Stimulated activated CD8-positive, alpha-beta memory T cell treated with anti-CD3 and anti-CD28 coated beads, Interleukin-4, amount 100 ng/mL, for 1 hour (primary cell): ENCODE measurements at places on chromosomes 4 and X.

DNA sequence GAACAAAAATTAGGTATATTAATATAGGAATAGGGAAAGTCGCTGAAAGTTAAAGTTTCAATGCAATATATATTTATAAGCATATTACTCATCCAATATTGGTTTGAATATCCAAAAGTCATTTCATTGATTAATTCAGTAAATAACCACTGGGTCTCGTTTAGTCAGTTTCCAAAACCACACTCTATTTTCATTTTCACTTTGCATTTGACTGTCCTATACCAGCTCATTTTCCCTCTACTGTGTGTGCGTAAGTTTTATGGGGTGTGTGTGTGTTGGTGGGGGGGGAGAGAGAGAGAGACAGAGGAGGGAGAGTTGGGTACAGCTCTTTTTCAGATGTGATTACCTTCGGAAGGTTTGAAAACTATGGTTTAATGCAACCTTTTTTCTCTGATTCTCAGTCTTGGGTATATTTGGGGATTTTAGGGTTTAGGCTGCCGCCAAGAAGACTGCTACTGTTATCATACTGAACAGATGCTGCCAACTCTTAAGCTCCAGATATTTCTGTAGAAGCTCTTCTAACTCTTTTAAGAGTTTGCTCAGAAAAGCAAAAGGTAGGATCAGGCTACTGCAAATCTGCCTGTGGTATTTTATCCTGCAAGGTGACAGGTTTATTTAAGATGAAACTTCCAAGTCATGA, 1427.4 kb downstream of the PCDH7 start:
- DNase-seq: no peak

DNA sequence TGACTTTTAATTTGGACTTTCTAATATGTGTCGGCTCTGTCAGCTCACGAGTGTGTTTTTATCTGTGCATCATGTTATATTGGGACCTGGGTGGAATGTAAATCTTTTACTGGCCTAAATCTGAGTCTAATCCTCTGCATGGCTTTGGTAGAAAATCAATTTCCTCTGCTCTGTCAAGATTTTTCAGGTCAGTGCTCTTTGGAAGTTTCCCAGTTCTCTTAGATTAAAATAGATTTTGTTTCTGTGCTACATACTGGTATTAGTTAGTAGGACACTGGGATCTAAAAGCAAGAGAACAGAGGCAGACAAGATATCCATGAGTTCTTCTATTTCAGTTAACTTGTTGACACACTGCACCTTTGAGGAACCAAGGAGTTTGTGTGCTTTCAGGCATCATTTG, 39.7 kb downstream of the REPS2 start:
- DNase-seq: no peak

- DNase-seq: no peak
Measured at GRCh38 chrX:118510111-118510510, 14.5 kb downstream of the DOCK11 start.

GRCh38 chr4:36037127-36037526, 207.2 kb downstream of the ARAP2 start:
- no peak for DNase-seq

GRCh38 chrX:40298069-40298468, 200.3 kb upstream of the BCOR start:
- no peak for DNase-seq

DNA sequence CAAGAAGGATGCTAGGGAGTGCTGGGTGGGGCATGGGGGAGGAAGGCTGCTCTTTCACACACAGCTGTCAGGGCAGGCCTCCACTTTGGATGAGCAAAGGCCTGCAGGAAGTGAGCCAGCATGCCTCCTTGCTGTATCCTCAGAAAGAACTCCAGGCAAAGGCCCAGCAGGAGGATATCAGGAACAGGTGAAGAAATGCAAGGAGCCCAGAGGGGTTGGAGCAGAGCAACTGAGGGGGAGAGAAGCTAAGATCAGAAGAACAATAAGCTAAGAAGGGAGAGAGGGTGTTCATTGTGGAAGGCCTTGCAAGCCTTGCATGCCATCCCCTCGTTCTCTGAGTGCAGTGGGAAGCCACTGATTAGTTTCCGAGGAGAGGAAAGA, 115.1 kb downstream of the CAMK2D start:
- no peak for DNase-seq

GRCh38 chrX:15914486-15914885, 59.9 kb upstream of the AP1S2 start:
- DNase-seq: no peak

GRCh38 chr4:145319751-145320150, 139.4 kb upstream of the OTUD4 start:
- DNase-seq: no peak

DNA sequence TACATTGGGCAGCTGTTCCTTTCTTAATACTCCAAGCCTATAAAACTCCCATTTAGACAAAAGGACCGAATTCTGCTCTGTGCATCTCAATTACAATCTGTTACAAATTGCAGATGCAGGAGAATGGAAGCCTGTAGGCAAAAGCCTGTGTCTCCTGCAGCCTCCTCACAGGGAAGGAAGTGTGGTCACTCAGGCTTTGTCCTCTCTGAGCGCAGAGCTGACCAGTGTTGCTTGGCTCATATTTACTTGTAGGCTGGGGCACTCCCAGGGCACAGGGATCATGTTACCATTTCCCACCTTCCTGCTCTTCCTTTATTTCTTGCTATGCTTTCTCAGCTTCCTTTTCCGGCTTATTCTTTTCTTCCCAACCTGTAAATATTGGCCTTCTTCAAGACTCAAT, 15.7 kb downstream of the SUPT20HL2 start:
- DNase-seq: no peak

- no peak for DNase-seq
Measured at GRCh38 chr4:81631958-81632441, 160.3 kb upstream of the RASGEF1B start.

- no peak for DNase-seq
Measured at GRCh38 chr4:31674313-31674947, 954.3 kb downstream of the PCDH7 start.

GRCh38 chr4:143403553-143403820, 66.8 kb downstream of the GAB1 start:
- DNase-seq: no peak

DNA sequence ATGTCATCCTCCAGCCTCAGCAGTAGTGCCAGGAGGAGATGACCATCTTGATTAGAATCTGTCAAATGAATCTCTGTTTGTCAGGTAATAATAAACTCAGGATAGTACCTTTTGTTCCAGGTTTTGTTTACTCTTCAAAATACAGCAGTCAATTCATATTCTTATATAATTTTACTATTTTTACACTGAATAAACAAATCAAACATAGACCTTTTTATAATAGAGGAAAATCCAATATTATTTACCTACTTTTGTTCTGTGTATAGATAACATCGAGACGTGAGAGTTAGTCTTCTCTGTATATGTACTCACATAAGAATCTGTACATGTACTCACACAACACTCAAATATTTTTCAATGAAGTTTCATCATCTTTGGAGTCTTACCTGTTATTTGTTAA, 365.4 kb upstream of the EPHA5 start:
- DNase-seq: no peak

DNA sequence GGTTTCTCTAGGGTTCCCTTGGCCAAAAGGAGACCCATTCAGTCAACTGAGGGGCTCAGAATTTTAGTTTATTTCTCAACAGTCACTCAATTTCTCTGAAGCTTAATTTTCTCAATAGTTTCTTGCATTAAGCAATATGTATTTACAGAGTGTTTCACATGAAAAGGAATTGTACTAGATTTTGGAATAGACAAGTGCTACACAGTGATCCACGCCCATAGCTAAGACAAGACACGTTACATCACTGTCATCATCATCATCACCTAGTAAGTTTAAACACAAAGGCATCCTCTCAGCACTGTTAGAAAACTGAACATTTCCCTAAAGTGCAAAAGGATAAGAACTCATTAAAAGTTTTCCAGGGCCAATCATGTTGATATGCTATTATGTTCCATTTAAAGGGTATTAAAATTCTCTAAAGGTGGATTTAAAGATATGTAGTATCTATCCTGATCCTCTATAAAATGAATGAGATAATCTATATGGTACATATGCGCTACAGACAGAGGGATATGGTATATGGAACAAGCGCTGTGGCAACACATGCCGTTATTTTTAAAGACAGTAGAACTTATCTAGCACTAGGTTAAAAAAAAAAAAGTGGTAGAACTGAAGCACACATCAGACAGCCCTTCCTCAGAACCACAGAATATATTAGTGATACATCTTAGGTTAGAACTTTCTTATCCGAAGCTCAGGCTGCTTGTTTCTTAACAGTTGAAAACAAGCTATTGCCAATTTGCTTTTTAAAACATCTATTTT, 12.1 kb downstream of the PPA2 start:
- DNase-seq: no peak

DNA sequence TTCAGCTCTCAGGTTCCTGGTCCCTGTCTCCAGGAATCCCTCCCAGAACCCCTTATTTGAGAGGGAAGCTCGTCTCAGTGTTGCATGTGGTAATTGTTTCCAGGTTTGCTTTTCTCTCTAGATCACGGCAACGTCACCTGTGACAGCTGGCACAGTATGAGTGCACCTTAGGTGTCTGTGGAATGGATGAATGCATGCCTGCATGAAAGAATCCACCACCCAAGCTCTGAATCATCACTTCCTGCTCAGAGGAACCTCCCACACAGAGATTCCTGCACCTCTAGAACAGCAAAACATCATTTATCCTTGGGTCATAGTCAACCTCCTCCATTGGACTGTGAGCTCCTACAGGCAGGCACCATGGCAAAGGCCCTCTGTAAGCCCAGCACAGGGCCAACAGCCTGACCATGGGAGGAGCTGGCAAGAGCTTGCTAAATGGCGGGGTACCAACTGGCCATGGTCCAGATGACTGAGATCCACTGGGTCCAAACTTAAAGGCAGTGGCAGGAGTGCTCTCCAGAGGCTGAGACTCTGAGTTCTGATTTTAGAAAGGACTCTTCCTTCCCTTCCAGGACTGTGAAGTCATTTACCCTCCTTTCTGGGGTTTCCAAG, 116.2 kb downstream of the SLC2A9 start:
- no peak for DNase-seq

DNA sequence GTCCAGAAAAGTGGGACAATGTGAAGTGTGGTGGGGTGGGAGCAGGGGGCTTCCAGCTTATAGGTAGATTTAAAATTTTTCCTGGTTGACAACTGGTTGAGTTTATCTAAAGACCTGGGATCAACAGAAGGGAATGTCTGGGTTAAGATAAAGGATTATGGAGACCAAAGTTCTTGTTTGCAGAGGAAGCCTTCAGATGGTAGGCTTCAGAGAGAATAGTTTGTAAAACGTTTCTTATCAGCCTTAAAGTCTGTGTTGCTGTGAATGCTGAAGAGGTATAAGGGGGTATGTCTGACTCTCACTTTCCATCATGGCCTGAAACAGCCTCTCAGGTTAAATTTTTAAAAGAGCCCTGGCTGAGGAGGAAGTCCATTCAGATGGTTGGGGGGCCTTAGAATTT, 20.5 kb downstream of the MGST2 start:
- no peak for DNase-seq

DNA sequence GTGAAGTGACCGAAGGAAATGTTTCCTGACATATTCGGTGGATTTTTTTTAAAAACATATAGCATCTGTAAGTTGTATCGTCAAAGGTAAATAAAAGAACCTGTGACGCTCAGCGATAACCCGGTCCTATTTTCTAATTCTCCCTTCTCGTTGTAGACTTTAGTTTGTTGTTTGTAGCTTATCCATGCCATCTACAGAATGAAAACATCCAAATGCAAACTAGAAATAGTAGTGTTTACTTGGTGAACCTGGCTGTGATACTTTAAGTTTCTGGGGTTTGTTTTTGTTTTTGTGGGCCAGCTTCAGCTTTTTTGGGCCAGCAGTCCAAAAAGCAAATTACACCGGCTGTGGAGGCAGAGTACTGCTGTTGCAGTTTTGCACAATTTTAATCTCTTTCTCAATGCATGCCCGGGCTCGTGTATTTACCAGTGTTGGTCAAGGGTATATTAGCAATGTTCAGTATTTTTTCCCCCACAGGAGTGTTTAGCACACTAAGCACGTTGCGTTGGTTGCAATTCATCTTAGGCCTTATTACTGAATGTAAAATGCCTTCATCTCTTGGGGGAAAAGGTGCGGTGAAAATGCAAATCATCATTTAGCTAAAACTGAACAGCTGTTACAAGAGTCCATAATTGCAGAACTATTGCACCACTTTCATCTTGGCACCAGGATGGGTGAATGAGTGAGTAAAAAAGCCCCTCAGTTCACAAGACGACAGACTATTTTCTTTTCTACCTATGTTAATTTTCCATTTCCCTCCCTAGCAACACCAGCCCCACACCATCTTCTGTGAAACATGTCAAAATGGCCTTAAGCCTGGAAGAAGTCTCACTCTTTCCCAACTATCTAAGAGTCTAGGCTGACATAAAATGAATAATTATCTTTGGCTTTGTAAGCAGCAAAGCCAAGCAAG, 1.7 kb upstream of the CNOT6L start:
- no peak for DNase-seq

GRCh38 chr4:16129336-16129735, 45.5 kb upstream of the PROM1 start:
- no peak for DNase-seq

DNA sequence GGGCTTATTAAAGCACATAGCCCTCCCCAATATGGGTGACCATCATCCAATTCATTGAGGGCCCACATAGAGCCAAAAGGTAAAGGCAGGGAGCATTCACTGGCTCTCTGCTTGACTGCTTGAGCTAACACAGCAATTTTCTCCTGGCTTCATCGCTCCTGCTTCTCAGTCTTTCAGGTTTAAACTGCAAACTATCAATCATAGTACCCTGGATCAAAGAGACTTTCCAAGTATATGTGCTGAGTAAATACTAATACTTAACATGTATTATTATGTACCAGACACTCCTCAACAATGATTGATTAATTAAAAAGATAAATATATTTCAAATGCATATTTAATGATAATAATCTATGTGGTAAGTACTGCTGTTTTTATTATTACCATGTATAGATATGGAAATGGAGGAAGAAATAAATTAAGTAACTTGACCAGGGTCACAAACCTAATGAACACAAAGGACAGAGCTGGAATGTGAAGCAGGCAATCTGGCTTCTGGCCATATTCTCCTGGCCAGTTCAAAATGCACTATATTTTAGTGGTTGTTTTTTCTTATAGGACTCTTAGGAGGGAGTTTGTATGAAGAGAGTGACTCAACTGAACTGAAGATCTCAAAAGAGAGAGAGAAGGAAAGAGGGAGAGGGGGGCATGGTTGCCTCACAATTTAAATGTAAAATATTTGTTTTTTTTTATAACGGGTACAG, 1197.3 kb downstream of the TECRL start:
- no peak for DNase-seq
